ENCODE measurements at places on chromosomes 16 and 17.

- no peak for DNase-seq
Observed at GRCh38 chr16:74611721-74612120, 4.8 kb upstream of the GLG1 start.

- DNase-seq = no peak
Observed at GRCh38 chr16:27269300-27270150, 953 bp upstream of the NSMCE1 start.

- DNase-seq = no peak
Observed at GRCh38 chr16:57837305-57838125, 35.2 kb upstream of the KIFC3 start.

GRCh38 chr17:76452127-76452659, 759 bp downstream of the UBE2O start:
- no peak for DNase-seq

DNA sequence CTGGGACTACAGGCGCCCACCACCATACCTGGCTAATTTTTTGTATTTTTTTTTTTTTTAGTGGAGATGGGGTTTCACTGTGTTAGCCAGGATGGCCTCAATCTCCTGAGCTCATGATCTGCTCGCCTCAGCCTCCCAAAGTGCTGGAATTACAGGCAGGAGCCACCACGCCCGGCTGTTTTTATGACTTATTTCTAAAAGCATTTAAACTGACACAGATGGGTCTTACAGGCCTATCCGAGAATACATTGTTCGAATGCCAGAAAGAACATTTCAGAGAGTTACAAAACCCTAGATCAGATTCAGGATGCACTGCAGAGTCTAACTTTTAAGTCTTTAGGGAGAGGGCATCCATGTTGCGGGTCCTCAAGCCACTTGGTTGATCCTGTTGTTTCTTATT, 234.7 kb upstream of the MAF start:
- DNase-seq = no peak

GRCh38 chr17:30600830-30601494, 123.8 kb downstream of the GOSR1 start:
- DNase-seq = no peak

GRCh38 chr17:35735036-35735805, 3.8 kb downstream of the RASL10B start:
- no peak for DNase-seq

- no peak for DNase-seq
Observed at GRCh38 chr17:77616254-77616731, 342.2 kb upstream of the TNRC6C start.

- no peak for DNase-seq
Observed at GRCh38 chr16:11632455-11632939, 35.8 kb upstream of the SNN start.

GRCh38 chr17:32197987-32198386, 55.7 kb downstream of the RHOT1 start:
- no peak for DNase-seq

- DNase-seq = no peak
Observed at GRCh38 chr16:10009684-10010083, 172.5 kb downstream of the GRIN2A start.
